ENCODE measurements at places on chromosomes 3 and 15. TPM values are rescaled to one million over a fixed set of nuclear protein-coding genes. Genes with fewer than 3 reads are reported as not detected.

- DNase-seq: peak; percentile 53
Observed at GRCh38 chr15:101188637-101189408, 63.0 kb downstream of the CHSY1 start.

- DNase-seq: peak; percentile 28
Observed at GRCh38 chr3:169966951-169967915, 626 bp downstream of the SEC62 start.

DNA sequence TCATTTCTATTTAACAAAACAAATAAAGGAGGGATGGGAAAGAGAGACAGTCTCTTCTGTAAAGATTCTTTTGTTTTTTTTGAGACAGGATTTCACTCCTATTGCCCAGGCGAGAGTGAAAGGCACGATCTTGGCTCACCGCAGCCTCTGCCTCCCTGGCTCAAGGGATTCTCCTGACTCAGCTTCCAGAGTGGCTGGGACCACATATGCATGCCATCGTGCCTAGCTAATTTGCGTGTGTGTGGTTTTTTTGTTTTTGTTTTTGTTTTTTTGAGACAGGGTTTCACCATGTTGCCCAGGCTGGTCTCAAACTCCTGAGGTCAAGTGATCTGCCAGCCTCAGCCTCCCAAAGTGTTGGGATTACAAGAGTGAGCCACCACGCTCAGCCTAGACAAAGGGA, 23.3 kb downstream of the STAG1 start:
- DNase-seq: peak; percentile 14

DNA sequence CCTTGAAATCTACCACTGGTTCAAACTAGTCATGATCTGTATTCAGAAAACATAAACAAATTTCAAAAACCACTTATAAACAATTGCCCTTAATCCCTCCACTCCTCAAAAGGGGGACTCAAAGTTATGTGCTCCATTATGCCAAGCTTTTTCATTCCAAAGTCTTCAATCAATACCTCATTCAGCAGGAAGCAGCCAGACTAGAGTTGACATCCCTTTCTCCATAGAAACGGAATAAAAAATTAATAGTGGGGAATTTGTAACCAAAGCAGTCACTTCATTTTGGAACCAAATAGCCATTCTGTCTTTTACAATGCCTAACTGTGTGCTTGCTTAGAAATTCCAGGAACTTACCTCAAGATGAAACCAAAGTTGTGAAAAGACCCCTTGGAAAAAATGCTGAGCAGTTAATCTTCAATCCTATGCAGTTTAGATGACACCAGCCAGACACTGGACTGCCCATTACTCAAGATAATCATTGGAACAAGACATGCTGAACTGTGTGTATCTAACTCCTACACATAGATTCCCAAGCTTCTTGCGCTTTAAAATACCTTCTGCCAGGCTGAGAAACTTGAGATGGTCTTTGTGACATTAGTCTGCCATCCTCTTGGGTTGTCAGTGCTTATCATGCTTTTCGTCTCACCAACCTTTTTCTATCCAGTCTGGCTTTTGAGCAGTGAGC, 406.2 kb downstream of the PLOD2 start:
- DNase-seq: no peak

GRCh38 chr3:43159131-43159875, 53.4 kb upstream of the POMGNT2 start:
- no peak for DNase-seq

- no peak for DNase-seq
Observed at GRCh38 chr3:18446149-18446825, 21.1 kb upstream of the SATB1 start.

- DNase-seq: peak; percentile 70
Observed at GRCh38 chr15:57158589-57158988, 217.7 kb upstream of the CGNL1 start.

Gene FSD2
- not detected for total RNA-seq

GRCh38 chr3:194245975-194246561, 105.1 kb downstream of the CPN2 start:
- DNase-seq: no peak

DNA sequence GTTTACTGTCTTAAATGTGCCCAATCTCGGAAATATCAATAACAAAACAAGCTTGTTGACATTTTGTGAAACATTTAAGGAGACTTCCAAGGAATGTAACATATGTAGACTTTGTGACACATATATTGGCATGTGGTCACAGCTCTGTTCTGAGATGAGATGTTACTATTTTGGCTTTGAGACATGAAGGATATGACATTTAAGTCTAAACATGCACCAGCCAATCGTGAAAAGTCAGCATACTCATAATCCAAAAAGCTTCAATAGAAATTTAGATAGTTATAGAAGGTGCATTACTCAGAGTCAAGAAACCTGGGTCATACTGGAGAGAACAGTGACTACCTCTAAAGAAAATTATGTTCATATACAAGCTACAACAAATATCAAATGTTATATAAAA, 13.4 kb downstream of the COMMD2 start:
- no peak for DNase-seq

GRCh38 chr3:134427400-134428111, 53.3 kb upstream of the AMOTL2 start:
- DNase-seq: peak; percentile 100
